ENCODE measurements at places on chromosomes 1 and 21.
A peak's percentile ranks its signal among the peaks of the same experiment; 100 is the strongest.

GRCh38 chr1:40382108-40382460 is 8.6 kb downstream of the SMAP2 start:
- no peak for DNase-seq

DNA sequence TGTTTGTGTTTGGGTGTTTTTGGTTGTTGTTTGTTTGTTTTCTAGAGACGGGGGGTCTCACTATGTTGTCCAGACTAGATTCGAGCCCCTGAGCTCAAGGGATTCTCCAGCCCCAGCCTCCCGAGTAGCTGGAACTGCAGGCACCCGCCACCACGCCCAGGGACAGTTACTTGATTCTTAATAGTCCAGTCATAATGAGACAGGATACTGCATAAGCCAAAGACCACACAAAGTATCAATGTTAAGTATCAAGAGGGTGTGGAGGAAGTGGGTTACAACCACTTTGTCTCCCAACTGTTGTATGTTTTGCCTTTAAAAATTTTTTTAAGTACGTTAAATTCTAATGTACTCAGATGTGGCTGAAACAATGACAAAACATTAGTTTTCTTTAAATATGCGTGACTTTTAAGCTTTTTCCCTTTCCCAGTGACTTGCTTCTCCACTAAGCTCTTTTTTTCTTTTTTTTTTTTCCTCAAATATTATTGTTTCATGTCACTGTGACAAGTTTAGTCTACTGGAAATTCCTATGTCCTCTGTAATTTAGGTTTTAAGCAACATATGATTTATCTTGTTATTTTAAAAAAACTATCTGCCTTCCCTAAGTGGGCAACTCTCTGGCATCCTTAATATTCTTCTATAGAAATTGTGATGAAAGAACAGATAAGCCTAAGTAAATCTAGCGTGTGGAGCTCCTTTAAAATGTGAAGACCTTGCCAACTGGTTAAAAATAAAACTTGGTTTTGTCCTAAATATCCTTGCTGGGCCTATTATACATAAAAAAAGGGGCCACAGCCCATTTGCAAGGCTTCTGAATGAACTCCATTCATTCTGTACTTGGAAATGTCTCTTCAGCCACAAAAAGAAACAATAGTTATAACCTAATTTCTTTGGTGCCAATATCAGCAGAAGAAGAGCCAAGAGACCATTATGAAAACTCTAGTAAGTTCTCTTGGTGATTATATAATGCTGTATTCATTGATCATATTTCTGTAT is 56.2 kb upstream of the DPH5 start:
- DNase-seq: peak; percentile 4

- DNase-seq: no peak
These were observed 108.0 kb downstream of the CRYAA start for GRCh38 chr21:43276811-43277210.

DNA sequence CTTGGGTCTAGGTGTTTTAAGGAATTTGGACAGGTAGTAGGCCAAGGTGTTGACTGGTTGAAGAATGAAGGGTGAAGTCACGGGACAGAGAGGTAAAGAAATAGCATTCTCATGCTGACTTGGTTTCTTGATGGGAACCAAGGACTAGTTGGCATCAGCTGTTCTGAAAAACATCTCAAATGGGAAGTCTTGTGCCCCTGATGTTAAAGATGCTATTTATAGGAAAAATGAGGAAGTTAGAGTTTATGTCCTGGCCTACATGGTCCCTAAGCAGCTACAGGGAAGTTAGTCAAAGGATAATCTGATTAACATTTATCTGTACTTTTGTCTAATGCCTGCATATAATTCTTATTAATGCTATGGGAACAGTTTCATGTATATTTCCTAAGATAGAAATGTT is 262.4 kb downstream of the HHIPL2 start:
- DNase-seq: no peak

DNA sequence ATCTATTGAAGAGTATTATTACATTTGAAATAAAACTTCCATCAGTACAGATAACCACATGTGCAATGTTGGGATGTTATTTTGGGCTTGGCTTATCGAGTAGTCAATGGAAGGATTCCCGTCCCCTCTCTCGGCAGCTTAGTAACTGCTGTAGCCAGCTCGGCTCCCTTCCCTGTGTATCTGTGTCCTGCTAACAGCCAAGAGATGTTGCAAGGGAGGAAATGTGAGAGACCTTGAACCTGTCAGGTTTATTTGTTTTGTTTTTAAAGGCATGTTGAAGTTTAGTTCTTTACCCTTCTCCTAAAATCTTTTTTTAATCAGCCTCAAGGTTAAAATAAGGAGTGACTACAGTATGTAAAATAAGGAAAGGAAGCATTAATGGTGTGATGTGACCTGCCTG is 13.6 kb upstream of the TARS2 start:
- no peak for DNase-seq

DNA sequence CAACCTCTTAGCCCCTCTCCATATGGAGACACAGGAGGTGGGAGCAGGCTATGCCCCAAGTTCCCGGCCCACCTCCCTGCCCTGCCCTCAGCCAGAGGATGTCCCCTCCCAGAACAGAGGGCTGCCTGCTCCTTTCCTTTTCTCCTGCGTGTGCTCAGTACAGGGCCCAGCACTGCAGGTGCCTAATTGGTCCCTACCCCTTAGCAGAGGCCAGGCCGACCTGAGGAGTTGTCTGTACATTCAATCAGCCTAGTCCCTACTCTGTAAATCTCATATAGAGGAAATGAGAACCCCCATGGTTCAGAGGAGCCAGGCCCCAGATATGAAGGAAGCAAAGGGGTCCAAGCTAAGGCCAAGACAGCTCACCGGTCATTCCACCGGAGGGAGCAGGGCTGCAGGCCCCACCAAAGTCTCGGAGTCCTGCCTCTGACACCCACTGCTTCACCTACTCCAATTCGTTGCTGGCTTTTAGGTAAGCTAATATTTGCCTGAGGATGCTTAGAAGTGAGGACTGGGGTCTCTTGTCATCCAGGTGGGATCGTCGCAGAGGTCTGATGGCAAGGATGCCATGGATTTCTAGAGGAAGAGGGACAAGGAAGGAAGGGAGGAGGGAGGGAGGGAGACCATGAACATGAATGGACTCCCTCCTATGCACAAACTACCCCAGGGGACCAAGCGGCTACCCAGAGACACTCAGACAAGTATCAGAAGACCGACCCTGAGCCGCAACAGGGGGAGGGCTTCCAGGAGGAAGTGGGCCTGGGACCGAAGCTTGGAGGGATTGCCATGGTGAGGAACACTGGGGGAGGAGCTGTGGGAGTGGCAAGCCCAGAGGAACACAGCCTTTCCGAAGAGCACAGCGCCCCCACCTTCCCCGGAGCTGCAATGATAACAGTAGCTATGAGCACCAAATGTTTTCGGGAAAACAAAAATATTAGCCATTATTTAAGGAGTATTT is 30.4 kb upstream of the FOXO6 start:
- no peak for DNase-seq

DNA sequence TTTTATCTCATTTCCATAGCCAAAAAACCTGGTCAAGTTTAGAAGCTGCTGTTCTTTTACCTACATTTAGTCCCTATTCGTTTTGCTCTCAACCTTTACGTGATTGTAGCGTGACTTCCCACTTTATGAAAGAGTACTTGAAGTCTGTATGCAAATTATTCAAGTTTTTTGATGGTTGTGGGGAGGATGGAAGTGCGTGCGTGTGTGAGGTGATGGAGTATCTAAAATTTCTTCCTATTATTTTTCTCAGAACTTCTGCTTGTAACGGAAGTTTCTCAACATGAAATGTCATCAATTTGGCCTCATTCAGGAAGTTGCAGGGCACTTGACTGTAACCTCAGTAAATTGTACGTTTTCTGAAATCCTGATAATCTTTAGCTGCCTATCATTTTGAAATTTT is 64.0 kb downstream of the SAMSN1 start:
- DNase-seq: no peak

DNA sequence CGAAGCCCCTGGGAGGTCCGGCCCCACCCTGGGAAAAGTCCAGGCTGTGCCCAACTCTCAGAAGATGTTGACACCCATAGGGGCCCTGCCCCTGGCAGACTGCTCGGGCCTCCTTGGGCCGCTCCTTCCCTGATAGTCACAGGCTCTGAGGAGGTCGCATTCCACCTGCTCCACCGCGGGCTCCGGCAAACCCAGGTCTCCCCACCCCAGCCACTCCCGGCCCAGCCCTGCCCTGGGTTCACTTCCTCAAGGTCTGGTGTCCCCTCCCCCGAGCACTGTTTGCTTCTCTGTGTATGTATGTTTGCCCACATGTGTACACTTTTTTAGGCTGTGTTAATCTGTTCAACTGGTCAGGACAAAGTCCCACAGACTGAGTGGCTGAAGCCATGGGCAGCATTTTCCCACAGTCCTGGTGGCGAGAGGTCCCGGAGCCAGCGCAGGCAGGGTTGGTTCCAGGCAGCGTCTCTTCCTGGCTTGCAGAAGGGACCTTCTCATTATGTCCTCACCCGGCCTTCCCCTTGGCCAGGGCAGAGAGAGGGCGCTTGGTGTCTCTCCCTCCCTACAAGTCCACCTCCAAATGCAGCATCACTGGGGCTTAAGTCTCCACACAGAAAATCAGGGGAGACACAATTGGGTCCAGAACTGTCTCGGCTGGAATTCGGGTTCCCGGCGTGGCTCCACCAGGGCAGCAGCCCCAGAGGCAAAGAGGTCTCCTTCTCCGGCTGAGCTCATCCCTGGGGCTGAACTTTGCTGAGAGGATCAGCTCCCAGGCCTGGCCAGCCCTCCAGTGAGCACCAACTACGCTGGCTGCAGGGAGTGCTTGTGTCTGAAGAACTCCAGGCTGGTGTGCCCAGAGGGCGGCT is 10.5 kb upstream of the PRXL2B start:
- no peak for DNase-seq

DNA sequence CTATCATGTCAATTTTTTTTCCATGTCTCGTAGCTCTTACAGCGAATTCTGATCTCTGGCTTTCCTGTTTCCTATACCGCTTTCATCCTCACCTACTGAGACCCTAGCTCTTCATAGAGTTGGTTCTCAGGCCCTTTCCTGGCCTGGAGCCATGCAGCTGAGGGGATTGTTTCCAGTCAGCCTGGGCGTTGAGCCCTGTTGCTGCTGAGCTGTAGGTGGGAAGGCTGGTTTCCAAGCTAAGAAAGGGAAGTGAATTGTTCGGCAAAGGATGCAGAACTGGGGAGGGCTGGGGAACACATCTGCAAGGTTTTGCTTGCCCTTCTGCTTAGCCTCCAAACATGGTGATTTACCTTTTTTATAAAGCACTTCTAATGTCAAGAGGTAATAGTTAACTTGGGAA is 41.5 kb downstream of the SPATA46 start:
- DNase-seq: no peak

- no peak for DNase-seq
These were observed 486.1 kb upstream of the ADGRL2 start for GRCh38 chr1:81314513-81315233.

GRCh38 chr1:65330822-65331221 is 21.5 kb downstream of the DNAJC6 start:
- no peak for DNase-seq

DNA sequence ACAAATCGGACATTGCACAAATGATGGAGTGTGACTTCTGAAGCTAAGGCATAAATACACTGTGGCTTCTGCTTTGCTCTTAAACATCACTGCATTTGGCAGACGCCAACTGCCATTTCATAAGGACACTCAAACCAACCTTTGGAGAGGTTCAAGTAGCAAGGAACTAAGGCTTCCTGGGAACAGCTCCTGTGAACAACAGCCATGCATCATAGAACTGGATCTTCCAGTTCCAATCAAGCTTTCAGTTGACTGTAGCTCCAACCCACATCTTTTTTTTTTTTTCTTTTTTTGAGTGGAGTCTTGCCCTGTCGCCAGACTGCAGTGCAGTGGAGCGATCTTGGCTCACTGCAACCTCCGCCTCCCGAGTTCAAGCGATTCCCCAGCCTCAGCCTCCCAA is 10.7 kb upstream of the HUNK start:
- no peak for DNase-seq

DNA sequence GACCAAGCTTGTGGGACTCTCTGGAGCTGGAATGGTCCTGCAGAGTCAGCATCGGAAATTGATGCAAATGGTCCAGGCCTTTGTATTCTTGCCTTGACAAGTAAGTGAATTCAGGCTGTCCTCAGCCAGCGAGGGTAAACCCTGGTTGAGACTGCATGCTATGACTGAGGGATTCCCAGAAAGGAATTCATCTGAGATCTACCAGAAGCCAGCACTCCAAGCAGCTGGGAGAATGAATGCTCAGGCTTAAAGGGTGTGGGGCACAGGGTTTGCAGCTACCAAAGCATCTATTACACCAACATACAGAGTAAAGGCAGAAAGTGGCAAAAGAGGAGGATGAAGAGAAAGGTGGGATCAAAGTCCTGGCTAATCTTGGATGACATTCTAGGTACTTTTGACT is 257.0 kb upstream of the LYPLAL1 start:
- DNase-seq: no peak

DNA sequence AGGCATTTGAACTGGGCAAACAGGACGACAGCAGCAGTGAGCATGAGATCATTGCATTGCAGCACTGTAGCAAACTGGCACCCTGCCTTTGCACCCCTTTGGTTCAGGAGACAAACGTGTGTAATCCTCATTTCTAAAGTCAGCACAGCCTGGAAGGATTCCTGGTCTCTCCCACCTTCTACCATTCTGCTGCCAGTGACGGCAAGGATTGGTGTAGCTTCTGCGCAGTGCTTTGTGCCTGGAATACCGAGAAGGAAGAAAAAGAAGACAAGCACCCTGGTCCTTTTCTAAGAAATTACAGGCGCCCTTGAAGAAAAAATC is 805.3 kb downstream of the USP25 start:
- no peak for DNase-seq

DNA sequence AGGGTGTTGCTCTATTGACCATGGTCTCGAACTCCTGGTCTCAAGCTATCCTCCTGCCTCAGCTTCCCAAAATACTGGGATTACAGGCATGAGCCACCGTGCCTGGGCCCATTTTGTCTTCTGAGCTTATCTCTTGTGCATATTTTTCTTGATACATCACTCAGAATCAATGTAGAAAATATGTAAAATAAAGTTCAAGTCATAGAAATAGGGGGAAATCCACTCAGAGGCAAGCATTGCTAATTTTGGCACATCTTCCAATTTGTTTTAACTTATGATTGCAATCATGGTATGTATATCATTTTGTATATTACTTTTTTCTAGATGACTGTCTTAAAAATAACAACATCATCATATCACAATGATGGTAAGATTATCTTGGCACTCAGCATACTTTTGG is 21.6 kb downstream of the RIT1 start:
- no peak for DNase-seq

DNA sequence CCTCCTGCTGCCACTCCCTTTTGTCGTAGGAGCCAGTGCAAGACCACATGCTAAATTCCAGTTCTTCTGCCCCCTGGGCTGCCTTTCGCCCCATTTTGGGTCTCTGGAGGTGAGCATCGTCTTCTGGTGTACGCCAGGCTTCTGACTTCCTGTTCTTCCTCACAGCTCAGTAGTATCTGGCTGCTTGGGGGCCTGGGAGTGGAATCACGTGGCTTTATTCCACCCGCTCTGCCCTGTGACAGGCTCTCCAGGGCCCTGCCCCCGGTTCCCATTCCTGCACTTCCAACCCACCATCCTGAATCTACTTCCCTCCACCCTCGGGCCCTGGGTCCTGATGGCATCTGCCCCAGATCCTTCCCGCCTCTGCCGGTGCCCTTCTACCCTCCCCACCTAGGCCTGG is 3.6 kb downstream of the NFASC start:
- no peak for DNase-seq

GRCh38 chr1:116259663-116260062 is 113.4 kb upstream of the ATP1A1 start:
- no peak for DNase-seq

- DNase-seq: no peak
These were observed 77.0 kb downstream of the ZZZ3 start for GRCh38 chr1:77605246-77606026.

- no peak for DNase-seq
These were observed 184.6 kb upstream of the NRIP1 start for GRCh38 chr21:15249285-15249993.
